ENCODE measurements at places on chromosomes 1 and 21.

- no peak for DNase-seq
Measured at GRCh38 chr1:204331275-204331674, 28.5 kb downstream of the PLEKHA6 start.

DNA sequence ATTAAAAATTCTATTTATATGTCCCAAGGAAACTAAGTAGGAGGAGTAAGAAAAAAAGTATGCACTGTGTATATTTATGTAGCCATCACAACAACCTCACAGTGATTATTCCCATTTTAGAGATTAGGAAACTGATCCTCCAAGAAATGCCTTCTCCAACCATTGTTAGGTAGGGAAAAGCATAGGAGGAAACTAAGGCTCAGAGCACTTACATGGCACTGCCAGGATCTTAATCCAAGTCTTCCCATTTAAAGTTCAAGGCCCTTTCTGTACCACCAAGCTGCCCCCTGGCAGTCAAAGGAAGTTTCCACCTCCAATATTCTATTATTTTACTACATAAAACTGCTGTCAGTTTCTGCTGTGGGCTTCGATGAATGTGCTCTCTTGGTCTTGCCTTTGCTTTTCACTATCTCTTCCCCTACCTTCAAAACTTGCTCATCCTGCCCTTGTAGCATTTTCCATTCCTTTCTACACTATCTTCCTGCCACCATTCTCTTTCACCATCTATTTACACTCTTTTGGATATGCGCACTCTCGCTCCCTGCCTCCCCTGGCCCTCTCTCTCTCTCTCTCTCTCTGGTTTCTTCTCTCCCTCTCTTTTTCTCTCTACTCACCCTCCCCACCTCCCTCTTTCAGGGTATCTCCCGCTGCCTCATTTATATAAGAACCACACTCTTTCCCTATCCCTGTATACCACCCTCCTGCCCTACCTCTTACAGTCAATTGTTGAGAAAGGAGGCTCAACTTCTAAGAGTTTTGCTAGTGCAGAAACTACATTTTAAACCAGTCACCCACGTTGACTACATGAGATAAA, 34.0 kb downstream of the PUM1 start:
- no peak for DNase-seq

GRCh38 chr1:100065969-100066227, 66.8 kb downstream of the SASS6 start:
- DNase-seq: no peak

GRCh38 chr1:145997016-145997717, 788 bp upstream of the TXNIP start:
- no peak for DNase-seq

GRCh38 chr21:45043541-45044020, 30.8 kb upstream of the ADARB1 start:
- no peak for DNase-seq

DNA sequence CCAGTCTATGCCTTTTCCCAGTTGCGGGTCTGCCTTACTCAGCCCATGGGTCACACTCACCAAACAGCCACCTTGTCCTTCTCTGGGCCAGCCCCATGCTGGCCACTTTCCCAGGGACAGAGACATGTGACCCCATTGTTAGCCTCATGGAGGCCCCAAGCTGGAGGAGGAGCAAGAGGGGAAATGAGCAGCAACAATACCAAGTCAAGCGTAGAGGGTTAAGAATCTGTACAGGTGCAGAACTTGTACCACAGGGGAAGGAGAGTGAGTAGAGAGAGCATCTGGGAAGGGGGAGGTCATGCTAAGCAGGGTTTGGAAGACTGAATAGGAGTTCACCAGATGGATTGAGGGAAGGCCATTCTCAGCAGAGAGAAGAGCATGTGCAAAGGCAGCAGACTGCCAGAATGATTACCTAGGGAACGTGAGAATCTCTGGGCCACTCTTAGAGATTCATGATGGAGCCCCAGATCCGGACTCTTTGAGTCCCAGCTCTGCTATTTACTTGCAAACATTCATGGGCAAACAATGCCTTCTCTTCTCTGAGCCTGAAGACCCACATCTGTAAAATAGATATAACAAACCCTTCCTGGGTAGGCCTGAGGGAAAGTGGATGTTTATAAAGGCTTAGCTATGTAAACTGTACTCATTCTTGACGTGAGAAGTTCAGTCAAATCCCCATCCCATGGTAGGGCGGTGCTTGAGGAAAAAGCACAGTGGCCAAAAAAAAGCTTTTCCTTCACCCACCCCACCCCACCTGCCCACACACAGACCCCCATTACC, 2.8 kb upstream of the SLC2A1 start:
- no peak for DNase-seq

GRCh38 chr1:148307583-148308185, 155.6 kb upstream of the NBPF11 start:
- no peak for DNase-seq

DNA sequence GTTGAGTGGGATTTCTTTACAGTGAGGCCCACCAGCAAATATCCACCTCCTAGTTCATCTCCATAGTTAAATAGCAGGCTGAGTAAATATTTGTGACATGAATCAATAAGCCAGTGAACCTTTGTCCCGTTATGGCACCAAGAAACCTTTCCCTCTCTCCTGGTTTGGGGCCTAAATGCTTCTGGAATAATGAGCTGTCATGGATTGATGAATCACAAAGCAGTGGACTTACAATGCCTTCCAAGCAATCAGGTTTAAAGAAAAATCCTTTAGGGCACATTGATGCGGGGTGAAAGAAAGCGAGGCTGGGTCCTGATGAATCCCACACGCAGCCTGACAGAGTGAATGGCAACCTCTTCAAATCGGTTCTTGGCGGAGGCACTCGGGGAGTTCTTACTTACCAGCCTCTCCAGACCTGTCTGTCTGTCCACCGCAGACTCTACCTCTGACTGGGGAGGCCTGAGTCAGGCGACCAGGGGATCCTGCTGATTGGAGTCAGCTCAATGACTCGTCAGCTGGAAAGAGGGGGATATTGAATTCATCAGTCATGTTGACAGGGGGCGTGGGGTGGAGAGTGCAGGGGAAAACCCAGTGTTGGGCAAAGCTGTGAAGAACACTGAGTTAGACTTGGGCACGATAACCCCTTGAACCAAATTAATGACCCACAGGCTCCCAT, 247.3 kb downstream of the PLPP3 start:
- DNase-seq: no peak

Measured in stimulated activated CD8-positive, alpha-beta memory T cell treated with anti-CD3 and anti-CD28 coated beads, Interleukin-7, amount 100 ng/mL, for 1 hour (primary cell).